Natural killer cell treated with Interleukin-12 subunit alpha and Interleukin-12 subunit beta and Interleukin-15 and Interleukin-18, amount 100 ng/mL, for 72 hours (primary cell): ENCODE measurements at places on chromosomes 5 and 9.

- DNase-seq: no peak
Measured at GRCh38 chr5:72612810-72613209, 105.6 kb upstream of the ZNF366 start.

DNA sequence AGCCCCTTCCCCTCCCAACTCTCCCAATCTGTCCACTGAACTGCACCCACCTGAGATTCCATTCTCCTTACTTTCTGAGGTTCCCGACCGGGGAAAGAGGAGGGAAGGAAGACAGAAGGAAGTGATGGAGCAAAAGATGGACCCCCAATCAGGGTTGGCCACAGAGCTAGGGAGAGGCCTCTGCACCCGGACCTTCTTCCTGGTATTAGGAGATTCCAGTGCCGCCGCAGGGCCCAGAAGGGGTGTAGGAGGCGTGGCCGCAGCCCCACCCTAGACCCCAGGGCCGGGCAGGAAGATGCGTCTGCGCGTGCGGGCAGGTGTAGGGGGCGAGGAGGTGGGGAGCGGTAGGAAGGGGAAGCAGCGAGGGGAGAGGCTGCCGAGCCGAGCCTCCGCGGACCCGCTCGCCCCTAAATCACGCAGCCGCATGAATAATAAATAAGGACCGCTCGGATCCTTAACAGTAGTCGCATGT lies 104.2 kb upstream of the MVB12B start:
- DNase-seq: no peak

DNA sequence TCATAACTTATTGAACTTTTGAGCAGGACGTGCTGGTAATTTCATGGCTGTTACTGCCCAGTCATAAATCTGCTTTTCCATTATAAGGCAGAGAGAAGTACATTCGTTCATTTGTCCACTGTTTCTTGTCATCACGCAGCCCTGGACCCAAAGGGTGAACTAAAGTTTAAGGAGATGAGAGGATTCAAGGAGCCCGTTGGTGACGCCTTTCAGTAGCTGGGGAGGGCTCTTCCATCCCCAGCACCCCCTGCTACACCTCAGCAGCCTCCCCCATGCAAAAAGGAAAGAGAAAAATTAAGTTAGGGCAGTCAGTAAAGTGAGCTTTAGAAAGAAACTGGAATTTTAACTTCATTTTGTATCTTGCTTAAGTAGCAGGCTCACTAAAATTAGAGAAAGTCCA lies 2.9 kb downstream of the FOXE1 start:
- no peak for DNase-seq

DNA sequence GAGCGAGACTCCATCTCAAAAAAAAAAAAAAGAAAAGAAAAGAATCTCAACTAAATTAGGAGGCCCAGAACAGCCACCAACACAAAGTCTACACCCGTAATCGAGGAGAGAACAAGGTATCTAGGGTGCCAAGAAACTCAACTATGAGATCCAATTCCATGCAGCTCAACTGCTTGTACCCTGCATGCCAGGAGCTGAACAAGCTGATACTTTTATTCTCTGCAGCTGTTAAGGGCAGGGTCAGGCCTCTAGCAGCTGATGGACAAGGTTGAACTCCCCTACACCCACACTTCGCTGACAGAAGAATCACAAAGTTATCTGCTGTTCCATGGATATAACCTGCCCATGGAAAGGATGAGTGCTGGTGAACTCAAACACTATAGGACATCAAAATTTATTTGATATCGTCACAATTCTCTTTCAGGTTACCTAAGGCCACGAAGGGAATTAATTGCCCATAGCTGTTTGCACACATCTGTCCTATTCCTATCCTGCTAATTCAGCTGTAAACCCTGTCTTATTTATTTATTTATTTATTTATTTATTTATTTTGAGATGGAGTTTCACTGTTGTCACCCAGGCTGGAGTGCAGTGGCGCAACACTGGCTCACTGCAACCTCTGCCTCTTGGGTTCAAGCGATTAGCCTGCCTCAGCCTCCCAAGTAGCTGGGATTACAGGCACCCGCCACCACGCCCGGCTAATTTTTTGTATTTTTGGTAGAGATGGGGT lies 20.7 kb downstream of the UBAP2 start:
- DNase-seq: no peak

DNA sequence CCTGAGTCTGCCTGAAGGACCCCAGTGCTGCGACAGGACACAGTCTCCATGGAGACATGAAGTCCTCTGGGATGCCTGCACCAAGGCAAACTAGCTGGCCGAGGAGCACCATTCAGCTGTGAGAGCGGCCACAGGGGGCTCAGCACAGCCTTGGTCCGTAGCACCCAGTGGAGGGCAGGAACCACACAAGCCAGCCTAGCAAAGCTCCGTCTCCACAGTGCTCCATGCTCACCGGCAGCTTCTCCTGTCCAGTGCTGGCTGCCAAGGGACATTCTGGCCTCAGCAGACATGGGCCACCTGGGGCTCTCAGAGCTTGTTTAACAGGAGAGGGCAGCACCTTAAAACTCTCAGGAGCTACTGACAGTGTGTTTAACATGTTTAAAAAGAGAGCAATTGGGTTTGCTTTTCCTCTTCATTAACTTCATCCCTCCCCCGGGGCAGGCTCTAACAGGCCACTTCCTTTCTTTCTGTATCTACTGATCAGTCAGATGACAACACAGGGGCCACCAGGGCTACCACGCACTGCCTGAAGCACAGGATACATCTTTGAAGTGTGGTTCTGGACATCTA lies 57.0 kb downstream of the SECISBP2 start:
- no peak for DNase-seq

DNA sequence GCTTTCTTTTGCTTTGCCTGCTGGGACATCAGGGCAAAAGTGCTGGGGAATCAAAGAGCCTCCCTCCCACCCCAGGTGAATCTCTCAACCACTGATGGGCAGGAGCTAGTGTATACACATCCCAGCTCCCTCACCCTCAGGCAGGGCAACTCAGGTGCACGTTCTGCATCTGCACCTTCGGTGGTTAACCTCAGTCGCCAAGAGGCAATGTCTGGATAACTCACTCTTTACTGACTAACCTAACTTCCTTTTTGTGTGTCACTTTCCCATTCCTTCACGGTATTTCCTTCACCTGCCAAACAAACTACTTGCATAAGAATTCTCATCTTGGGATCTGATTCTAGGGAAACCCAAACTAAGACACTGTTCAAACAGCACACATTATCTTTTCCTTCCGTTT lies 26.3 kb downstream of the CNTFR start:
- no peak for DNase-seq
